CD8-positive, alpha-beta T cell (primary cell): ENCODE measurements at places on chromosomes 1 and 21.

DNA sequence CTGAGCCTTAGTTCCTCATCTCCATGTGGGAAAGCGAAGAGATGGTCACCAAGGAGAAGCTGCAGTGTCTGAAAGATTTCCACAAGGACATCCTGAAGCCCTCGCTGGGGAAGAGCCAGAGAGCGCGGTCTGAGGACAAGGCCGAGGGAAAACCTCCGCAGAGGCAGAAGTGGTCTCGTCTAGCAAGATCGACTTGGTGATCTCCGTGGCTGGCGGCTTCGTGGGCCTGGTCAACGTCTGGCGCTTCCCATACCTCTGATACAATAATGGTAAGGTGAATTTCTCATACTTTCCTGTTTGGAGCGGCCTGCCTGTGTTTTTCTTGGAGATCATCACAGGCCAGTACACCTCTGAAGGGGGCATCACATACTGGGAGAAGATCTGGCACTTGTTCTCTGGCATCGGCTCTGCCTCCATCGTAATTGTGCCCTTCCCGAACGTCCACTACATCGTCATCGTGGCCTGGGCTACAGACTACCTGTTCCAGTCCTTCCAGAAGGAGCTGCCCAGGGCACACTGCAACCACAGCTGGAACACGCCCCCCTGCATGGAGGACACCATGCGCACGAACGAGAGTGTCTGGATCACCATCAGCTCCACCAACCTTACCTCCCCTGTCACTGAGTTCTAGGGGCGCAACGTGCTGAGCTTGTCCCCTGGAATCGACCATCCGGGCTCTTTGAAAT, 841.1 kb upstream of the TMPRSS15 start:
- no peak for DNase-seq

DNA sequence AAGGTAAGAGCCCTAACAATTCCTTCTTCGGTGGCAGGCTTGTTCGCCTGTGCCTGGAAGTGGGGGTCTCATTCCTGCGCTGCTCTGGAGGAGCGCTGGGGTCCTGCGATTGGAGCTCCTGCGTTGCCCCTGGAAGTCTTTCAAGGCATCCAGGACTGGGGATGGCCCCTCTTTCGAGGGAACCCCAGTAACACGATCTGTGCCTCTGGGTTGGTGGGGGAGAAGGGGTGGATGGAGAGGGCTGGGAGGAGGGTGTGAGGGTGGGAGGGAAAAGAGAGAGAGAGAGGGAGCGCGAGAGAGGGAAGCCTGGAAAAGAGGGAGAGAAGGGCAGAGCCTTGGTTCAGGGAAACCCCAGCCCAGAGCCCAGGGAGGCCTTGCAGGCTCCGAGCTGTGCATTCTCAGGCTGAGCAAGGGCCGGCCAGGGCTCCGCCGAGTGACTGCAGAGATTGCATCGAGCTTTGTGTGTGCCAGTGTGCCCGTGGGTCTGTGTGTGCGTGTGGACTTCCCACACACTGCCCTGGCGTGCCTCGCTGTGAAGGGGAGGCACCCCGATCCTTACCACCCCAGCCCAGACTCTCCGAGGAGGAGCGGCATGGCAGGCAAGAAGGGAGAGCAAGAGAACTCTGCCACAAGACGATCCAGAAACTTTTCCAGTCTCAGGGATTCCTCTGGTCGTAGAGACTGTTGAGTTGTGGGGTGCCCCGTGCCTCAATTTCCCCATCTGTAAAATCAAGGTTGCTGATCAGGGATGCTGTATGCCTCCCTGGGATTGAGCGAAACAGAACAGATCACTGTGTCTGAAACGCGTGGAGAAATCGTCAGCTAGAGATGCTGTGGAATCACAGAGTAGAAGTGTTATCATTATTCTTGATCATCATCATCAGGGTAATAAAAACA, 619 bp downstream of the BCL9 start:
- DNase-seq = peak; percentile 20

DNA sequence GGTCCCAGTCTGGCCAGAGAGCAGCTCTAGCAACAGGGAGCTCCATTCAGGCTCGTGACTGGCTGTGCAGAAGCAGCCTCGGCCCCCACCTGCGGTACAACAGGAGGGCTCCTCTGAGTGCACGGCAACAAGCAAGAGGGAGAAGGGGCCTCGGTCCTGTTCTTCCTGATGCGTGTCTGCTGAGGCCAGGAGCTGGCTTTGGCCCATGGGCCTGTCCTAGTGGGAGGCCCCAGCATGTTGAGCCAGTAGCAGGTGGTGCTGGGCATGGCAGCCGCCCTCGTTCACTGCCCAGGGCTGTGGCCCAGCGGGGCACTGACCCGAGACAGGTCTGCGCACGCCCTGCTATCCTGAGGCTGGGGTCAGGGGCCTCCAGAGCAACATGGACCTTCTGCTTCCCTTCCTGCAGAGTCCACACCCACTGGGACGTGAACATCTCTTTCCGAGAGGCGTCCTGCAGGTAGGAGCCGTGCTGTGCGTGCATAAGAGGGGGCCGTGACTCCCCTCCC, 7.0 kb downstream of the SAMD11 start:
- DNase-seq = no peak

DNA sequence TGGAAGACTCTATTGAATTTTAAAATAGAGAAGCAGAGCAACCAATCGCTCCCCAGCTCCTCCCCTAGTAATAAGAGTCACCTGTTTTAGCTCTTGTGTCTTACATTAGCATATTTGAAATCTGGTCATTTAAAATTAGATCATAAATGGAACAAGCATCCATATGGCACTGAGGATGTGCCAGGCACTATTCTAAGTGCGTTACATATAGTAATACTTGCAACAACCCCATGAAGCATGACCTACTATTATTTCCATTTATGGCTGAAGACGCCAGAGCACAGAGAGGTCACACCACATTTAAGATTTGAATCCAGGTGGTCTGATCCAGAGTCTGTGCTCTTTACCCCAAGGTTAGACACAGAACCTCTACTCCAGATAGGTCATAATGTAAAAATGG, 82.0 kb upstream of the HIVEP3 start:
- DNase-seq = no peak

- no peak for DNase-seq
These were observed 35.5 kb downstream of the COQ8A start for GRCh38 chr1:226975259-226976250.

DNA sequence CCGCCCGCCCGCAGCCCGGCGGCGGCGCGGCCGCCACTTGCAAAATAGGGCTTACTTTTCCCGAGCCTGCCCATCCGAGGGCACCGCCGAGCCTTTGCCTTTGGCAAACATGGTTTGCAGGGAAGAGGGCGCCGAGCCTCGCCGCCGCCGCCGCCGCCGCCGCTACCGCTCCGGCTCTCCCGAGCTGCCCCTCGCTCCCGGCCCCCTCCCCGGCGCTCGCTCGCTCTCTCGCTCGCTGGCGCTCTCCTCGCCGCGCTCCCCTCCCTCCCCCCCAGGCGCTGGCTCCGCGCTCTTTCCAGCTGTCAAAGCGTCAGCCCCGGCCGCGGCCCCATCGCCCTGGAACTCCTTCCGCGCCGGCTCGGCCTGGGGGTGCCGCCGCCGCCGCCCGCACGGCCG, 298 bp downstream of the SSBP3 start:
- no peak for DNase-seq

- peak; percentile 20 for DNase-seq
These were observed 69.4 kb downstream of the VAV3 start for GRCh38 chr1:107895403-107896191.

DNA sequence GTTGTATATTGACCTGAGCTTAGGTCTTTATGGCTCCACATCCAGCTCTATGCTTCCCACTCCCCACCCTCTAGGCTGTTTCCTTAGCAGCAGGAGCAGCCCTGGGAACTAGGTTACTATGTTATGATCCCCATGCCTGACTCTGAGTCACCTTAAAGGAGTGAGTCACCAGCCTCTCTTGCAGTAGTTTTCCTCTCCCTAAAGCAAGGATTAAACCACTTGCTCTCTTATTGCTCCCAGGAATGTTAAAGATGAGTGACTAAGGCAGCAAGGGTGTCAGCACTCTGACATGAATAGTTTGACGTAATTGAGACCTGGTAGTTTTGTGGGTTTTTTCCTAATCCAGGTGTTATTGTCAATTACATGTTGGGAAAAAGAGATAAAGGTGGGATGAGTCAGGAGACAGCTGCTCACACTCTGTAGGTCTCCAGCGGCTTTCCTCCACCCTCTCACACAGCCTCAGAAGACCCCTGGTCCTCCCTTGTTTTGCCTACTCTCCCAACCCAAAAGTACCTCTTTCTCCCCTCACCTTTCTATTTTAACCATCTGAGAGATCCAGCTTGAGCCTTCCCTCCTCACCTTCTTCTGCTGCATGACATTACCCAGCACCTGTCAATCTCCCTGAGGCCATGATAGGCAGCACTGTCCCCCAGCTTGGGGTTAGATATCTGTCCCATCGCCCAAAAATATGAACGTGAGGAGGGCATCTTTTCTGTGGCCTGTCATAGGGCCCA, 369.1 kb upstream of the VAMP3 start:
- DNase-seq = no peak

DNA sequence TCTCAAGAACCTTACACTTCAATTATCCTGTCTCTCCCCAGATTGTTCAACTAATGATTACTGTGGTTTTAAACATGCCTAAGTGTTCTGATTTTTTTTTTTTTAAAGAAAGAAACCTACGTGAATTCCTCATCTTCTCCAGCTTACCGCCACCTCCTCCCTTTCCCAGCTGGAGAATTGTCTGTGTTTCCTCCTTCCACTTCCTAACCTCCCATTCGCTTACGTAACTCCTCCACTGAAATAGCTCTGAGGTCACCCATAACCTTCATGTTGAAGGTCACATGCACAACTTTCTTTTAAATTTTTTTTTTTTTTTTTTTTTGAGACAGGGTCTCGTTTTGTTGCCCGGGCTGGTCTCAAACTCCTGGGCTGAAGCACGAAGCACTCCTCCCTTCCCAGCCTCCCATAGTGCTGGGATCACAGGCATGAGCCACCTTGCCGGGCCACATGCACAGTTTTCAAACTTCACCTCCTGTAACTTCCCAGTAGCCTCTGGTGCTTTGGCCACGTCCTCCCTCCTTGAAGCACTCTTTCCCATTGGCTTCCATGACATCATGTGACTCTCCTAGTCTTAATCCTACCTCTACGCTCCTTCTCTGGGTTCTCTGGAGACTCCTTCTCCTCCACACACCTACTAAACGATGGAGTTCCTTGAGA, 9.8 kb upstream of the CAPZB start:
- DNase-seq = no peak

DNA sequence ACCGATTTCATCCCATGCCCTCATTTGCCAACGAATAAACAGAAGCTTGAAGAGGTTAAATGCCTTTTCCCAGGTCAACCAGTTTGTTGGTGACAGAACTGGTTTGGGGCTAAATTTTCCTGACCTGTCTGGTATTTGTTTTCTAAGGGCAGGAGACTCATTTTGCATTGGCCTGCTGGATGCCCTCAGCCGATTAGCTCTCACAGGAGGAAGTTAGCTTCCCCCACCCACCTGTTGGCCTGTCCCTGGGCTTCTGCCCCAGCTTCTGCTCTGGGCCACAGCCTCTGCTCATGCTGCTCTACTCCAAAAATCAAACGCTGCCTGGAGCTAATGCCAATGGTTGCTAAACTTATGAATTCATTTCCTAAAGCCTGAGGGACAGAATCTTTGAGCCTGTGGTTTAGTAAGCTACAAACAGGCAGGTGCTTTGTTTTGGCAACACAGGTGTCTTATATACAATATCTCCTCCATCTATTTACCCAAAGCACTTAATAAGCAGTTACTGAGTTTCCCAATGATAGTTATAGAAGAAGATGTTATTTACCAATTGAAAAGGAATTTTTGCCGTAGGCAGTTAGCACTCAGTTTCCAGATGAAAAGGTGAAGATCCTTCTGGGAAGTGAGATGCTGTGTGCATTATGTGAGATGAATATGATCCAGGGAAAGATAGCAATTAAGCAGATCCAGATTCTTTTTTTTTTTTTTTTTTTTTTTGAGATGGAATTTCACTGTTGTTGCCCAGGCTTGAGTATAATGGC, 82.3 kb downstream of the TM2D1 start:
- DNase-seq = no peak

- no peak for DNase-seq
These were observed 17.1 kb downstream of the SPRTN start for GRCh38 chr1:231355171-231355570.

DNA sequence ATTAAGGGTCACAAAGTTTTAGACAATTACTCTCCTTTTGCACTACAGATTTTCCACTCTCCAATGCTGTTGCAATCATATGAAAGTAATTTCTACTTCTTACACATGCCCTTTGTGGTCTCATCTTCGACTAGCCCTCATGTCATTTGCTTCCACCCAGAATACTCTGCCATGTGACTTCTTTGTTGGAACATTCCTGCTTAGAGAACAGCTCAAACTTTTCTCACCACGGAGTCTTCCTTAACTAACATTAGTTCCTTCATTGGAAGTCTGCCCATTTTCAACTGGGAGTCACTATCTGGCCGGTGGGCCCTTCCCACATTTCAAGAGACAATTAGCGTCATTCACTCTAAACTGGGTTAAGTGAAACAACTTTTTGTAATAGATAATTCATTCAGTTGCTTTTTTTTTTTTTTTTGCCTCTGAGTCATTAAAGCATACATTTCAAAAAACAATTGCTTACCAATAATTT, 142.6 kb upstream of the PALMD start:
- no peak for DNase-seq

DNA sequence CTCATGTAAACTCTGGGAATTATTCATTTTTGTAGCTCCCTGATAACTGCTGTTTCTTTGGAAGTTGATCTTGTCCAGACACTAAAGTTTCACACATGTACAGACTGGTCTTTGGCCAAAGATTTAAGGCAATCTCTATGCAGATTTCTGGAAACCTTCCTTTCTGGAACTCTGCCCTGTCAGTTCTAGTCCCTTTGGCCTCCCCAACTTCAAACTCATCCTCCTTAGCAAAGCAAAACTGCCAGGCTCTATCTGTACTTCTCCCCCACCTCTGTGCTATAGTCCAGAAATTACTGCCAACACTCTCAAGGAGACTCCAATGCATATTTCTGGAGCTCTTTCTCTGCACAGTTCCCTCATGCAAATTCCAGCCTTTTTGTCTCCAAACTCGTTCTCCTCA, 36.5 kb downstream of the C1orf198 start:
- DNase-seq = no peak

GRCh38 chr1:154276797-154277196, 4.4 kb downstream of the HAX1 start:
- peak; percentile 54 for DNase-seq

DNA sequence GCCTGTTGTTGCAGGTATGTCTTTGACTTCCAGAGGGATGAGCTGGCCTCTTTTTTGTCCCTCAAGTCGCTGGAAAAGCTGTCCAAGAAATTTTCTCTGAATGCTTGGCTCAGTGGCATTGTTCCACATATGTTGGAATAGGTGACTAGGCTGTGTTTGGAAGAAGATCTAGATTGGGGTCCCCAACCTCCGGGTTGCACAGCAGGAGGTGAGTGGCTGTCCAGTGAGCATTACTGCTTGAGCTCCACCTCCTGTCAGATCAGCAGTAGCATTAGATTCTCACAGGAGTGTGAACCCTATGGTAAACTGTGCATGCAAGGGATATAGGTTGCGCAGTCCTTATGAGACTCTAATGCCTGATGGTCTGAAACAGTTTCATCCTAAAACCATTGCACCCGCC, 18.1 kb downstream of the BACH1 start:
- no peak for DNase-seq

GRCh38 chr1:84570436-84571149, 3.6 kb downstream of the CTBS start:
- DNase-seq = no peak
